ENCODE measurements at places on chromosomes 16 and 17.
A peak's percentile ranks its signal among the peaks of the same experiment; 100 is the strongest.

- peak; percentile 92 for ATAC-seq
Measured at GRCh38 chr17:48492401-48493298, 38.2 kb downstream of the HOXB1 start.

- ATAC-seq, result no peak
Measured at GRCh38 chr17:13931800-13932460, 137.4 kb upstream of the COX10 start.

- no peak for ATAC-seq
Measured at GRCh38 chr16:19213885-19214284, 45.8 kb downstream of the SYT17 start.

DNA sequence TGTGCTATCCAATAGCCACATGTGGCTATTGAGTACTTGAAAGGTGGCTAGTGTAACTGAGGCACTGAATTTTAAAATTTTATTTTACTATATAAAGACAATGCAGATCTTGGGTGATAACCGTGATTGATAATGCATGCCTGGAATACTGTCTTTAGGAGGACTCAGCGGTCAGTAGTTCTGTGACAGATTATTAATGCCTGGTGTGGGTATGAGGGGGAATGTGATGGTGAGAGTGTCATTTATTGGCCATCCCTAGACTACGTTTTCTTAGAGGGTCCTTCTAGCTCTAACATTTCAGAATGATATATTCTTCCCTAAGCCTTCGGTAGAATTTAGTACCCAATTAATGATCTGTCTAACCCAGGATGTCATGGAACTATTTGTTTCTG lies 157.6 kb downstream of the CPPED1 start:
- 0 out of 3 replicates have a peak, but pooled peaks have one; percentile 16 for ATAC-seq

Measured in SK-N-SH treated with all-trans-retinoic acid at 6 μM for 48 hours (cell line).